GM20000 (cell line): ENCODE measurements at places on chromosomes 13 and 19.
A peak's percentile ranks its signal among the peaks of the same experiment; 100 is the strongest.

DNA sequence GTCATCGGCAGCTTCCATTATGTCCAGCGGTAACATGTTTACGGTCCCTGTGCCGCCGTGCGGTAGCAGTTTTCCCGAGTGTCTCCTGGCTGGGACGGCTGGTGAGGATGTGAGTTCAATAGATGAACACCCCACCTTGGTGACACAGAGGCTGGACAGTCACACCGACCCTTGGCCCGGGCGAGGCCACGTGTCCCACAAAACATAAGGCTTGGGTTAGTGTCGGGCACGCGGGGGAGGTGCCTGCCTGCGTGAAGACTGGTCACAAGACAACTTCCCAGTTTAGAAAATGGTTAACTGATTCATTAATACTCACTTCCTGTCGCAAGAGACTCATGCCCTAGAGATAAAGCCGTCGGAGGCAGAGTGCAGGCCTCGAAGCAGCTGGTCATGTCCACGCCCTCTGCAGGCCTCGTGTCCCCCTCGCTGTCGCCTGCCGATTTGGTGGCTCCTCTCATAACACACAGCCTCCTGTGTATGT lies 17.2 kb downstream of the RASA3 start:
- DNase-seq = no peak

- DNase-seq = peak; percentile 93
Measured at GRCh38 chr19:7925171-7925851, 624 bp downstream of the CTXN1 start.

DNA sequence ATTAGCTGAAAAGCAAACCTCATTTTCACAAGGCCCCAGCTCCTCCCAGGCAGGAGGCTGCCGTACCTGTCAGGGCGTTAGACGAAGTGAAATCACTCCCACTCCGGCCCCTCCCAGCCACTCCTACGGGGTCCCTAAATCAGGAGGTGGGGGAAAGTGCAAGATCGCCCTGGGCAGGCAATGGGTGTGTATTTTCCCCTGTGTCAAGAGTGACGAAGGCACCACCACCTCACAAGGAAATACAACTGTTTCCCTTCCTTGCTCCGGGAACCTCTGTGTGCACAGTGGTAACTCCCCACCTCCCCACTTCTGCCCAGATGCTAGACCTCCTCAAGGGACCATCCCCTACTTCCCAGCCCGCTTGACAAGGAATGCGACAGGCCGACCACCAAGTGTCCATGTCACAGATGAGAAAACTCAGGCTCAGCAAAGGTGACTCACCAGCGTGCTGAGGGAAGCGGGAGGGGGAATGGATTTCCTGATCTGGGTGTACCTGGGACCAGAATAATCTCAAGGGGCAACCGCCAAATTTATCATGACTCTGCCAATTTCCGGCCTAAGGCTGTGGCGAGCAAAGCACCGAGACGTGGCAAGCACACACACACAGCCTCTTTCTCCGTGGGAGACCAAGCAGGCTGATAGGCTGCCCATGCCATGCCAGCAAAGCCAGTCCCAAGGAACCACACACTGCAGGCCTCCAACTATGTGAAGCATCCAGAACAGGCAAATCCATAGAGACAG lies 7.3 kb downstream of the PPP6R1 start:
- peak; percentile 42 for DNase-seq

DNA sequence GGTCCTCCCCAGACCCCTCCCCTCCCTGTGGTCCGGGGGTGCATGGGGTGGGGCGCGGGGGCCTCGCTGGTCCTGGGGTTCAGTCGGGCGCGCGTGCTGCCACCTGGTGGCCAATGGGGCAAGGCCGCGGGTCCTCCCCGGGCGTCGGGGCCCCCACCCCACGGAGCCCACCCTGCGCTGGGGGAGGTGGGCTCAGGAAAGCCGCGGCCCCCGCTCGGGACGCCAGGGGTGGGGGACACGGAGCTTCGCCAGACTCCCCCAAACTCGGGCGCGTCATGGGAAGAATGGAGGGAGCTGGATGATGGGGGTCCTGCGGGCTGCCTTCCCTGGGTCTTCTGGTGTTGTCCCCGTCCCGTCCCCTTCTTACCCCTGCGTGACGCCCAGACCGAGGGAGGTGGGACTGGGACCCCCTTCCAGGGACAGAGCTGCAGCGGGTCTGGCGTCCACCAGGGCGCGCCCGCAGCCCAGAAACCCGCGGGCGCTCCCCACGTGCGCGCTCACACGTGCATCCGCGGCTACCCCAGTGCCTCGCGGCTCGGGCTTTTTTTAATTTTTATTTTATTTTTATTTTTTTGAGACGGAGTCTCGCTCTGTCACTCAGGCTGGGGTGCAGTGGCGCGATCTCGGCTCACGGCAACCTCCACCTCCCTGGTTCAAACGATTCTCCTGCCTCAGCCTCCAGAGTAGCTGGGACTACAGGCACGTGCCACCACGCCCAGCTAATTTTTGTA lies 19.8 kb upstream of the TCF3 start:
- peak; percentile 84 for DNase-seq

DNA sequence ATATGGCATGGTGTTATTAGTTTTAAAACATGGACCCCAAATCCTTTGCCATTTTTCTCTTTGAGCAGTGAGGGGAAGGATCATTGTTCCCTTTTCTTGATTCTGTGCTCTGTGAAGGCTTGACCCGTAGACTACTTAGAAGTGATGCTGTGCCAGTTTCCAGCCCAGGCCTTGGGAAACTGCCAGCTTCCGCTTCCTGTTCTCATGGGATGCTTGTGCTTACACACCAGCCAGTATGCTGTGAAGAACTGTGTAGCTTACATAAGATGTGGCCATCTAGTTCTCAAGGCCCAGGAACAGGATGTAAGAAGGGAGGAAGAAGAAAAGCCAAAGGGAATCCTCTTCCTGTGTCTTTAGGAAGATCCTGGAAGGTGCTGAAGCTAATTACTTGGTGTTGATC lies 180.9 kb downstream of the PCCA start:
- no peak for DNase-seq

DNA sequence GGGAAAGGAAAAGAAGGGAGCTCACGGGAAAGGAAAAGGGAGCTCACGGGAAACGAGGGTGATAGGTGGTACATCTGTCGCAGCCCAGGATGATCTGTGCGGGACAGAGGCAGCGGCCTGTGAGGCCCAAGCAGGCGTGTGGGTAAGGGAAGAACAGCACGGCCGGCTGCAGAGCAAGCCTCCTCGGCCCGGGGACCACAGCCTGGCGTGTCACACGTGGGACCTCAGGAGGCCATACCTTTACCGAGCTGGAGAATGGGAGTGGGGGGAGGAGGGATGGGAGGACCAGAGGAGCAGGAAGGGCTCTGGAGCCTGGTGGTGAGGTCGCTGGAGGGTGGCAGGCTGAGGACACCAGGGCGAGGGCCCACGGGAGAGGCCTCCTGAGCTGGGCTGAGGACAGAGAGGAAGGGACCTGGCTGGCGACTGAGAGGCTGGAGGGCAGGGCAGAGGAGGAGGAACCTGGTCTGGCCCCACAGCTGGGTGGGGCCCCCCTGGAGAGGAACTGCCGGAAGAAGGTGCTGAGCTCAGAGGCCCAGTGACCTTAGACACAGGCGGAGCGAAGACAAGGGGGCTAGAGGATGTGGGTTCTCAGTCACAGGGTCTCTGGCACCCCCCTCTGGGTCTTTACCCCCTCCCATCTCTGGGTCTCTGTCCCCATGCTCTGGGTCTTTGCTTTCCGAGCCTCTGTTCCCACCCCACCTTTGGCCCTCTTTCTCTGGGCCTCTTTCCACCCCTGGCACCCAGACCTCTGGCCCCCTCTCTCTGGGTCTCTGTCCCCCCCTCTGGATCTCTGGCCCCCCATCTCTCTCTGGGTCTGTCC lies 2.9 kb upstream of the FTL start:
- peak; percentile 89 for DNase-seq

- DNase-seq = no peak
Measured at GRCh38 chr13:20969182-20969581, 66.6 kb upstream of the XPO4 start.

GRCh38 chr19:50722201-50723013 lies 757 bp upstream of the CLEC11A start:
- DNase-seq = no peak

GRCh38 chr13:81658598-81659370 lies 1317.9 kb upstream of the SPRY2 start:
- DNase-seq = no peak

GRCh38 chr19:49468199-49468598 lies 5.8 kb upstream of the FLT3LG start:
- no peak for DNase-seq

GRCh38 chr13:20209948-20210347 lies 17.2 kb upstream of the GJB2 start:
- DNase-seq = no peak

GRCh38 chr13:65629926-65630325 lies 1600.2 kb downstream of the PCDH9 start:
- no peak for DNase-seq

DNA sequence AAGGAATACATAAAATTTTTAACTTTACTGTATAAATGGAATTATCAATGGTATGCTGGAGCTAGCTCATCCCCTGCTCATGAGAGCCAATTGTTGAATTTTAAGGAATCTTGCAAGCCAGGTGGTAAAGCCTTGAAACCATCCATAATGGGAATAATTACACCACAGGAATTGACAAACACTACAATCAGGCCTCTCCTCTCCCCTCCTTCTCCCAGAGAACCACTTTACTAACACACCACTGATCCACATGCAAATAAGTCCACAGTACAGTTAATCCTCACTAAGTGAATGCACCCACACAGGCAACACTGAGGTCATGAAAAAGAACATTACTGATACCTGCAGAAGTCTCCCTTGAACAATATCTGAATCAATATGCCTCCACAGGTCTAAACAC lies 140.5 kb downstream of the KLF12 start:
- no peak for DNase-seq

DNA sequence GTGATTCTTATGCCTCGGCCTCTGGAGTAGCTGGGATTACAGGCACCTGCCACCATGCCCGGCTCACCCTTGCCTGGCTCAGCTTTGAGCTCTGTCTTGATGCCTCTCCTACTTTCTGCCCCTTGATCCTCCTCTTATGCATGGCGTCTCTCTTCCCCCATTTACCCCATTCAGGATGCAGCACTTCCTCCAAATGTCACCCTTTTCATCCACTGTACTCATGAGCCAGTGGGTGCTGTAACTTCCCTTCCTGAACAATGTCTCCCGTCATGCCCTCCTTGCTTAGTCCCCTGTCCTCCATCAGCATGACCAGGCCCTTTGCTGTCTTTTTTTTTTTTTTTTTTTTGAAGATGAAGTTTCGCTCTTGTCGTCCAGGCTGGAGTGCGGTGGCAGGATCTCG lies 3.4 kb upstream of the SIGLEC9 start:
- DNase-seq = no peak

DNA sequence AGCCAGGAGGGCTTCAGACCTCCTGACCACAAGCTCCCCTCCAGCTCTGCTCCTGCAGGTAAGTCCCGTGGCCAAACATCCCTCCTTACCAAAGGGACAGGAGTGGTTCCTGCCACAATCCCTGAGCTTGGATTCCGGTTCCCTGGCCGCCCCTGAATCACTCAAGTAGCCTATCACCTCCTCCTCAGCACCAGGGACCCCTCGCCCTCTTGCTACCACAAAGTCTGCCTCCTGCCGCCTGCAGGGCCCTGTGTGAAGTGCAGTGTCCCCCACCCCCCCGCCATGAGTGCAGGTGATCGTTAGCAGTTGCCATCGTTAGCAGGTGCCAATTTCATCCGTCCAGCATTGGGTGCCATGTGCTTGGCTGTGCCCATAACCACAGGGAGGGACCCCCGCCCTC lies 40.8 kb upstream of the RANBP3 start:
- peak; percentile 6 for DNase-seq

DNA sequence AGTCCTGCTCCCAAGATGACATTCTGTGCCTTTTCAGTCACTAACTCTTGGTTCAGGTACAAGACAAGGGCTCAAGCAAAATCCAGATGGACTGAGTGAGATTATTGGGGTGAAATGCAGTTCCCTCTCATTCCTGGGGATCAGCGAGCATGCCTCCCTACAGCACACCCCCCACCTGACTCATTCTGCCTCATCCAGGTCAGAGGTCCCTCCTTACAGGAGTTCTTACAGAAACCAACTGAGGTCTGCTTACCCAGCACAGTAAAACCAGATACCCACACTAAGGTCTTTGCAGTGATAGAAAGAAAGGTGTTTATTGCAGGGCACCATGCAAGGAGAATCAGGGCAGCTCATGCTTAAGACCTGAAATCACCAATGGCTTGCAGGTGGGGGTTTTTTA lies 21.6 kb upstream of the MRI1 start:
- DNase-seq = no peak

- no peak for DNase-seq
Measured at GRCh38 chr13:51595416-51595815, 11.2 kb downstream of the WDFY2 start.

- DNase-seq = peak; percentile 6
Measured at GRCh38 chr13:49258089-49258796, 10.5 kb downstream of the CDADC1 start.

DNA sequence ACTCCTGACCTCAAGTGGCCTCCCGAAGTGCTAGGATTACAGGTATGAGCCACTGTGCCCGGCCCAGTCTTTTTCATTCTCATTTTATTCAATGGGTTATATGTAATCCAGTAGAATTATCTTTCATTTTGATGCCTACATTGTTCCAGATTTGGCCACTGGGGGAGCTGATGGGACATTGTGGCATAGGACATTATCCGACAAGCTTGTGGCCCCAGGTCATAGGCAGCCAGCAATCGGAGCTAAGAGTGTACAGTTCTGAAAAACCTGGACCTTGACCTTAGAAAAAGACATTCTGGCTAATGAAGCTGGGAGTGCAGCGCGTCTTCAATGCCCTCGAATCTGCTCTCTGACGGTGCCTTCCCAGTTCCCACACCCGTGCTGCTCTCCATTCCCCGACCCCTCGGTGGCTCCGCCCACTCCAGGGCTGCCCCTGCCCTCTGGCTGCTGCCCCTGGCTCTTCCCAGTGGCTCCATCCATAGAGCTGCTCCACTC lies 108.7 kb downstream of the TEX29 start:
- DNase-seq = peak; percentile 58

GRCh38 chr19:41194157-41194552 lies 1.1 kb downstream of the CYP2S1 start:
- DNase-seq = no peak

DNA sequence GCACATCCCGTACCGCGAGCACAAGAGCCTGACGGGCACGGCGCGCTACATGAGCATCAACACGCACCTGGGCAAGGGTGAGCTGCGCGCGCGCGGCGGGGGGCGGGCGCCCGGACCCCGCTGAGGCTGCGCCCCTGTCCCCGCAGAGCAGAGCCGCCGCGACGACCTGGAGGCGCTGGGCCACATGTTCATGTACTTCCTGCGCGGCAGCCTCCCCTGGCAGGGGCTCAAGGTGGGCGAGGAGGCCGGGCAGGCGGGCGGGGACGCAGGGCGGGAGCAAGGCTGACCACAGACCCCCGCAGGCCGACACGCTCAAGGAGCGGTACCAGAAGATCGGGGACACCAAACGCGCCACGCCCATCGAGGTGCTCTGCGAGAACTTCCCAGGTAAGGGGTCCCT lies 36.5 kb downstream of the BTBD2 start:
- no peak for DNase-seq
